ENCODE measurements at places on chromosomes 4 and X.

DNA sequence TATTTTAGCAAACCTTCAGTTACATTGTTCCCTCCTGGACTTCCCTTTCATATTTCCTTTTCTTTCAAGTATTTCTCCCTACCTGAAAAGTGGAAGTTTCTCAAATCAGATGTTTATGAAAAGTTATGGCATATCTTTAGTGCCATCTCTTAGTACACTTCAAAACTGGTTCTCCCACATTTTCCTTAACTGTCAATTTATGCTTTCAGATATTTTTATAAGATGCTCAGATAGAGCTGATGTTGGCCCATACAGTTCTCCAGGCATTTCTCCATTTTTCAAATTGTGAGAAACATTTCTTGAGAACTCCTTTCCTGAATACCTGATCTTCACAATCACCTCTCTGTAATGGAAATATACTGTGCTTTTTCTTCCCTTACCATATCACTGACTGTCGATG lies 32.5 kb upstream of the AP1AR start:
- no peak for DNase-seq

DNA sequence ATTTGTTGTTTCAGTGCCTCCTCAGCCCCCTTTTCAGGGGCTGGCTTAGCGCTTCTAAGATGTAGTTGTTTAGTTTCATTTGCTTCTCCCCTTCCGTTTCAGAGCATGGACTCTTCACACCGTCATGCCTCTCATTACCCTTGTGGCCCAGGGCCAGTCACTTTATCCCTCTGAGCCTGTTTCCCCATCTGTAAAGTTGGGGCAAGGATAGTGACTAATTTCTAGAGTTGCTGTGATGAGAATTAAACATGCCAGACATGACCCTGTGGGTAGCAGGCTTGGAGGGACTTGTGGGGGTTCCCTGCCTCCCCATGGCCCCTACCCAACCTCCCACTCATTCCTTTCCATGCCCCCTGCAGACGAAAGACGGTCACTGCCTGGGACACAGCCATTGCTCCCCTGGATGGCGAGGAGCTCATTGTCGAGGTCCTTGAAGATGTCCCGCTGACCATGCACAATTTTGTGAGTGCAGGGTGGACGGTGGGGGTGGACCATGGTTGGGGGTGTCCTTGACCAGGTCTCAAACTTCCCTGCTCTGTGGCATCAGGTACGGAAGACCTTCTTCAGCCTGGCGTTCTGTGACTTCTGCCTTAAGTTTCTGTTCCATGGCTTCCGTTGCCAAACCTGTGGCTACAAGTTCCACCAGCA lies 3.6 kb downstream of the ARAF start:
- DNase-seq = no peak

DNA sequence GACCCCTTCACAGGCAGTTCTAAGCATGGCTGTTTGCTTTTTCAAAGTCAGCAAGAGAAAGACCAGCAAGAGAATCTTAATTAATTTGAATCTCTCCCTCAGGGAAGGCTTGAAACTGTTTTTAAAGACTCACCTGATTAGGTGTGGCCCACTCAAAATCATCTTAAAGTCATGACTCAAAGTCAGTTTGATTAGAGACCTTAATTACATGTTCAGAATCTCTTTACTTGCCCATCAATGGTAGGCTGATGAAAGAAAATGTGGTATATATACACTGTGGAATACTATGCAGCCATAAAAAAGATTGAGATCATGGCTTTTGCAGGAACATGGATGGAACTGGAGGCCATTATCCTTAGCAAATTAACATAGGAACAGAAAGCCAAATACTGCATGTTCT lies 247.5 kb upstream of the PRKX start:
- no peak for DNase-seq

DNA sequence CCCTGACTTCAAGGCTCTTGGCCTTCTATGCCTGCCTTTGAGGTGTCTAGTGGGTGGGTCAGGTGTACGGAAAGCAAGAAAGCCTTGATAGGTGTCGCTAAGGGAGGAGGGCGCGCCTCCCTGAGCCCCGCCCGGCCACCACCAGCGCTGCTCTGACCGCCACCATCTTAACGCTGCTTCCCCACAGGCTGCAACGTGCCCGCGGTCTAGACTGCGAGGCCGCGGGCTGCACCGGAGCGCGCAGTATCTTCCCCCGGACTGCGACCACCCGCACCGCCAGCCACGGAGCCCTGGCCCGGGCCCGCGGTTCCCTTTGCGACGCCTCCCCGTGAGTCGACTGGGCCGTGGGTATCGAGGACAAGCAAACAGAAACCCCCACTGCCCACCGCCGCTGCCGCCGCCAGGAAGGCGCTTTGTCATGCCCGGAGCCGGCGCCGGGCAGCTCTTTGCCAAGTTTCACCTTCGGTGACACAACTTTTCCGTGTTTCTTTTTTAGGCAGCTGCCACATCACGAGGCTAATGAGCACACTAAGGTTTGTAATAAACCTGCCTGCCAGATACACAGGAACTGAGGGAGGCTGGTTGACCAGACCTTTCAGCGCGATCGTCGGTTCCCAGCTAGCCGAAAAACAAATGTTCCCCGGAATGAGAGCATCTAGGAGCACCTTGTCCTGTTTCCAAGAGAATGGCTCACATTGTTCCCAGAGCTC lies 335.8 kb upstream of the F9 start:
- peak; percentile 40 for DNase-seq

- DNase-seq = no peak
Measured at GRCh38 chrX:75151827-75152592, 4.1 kb downstream of the ABCB7 start.

- DNase-seq = no peak
Measured at GRCh38 chrX:16002185-16002584, 121.2 kb upstream of the GRPR start.

DNA sequence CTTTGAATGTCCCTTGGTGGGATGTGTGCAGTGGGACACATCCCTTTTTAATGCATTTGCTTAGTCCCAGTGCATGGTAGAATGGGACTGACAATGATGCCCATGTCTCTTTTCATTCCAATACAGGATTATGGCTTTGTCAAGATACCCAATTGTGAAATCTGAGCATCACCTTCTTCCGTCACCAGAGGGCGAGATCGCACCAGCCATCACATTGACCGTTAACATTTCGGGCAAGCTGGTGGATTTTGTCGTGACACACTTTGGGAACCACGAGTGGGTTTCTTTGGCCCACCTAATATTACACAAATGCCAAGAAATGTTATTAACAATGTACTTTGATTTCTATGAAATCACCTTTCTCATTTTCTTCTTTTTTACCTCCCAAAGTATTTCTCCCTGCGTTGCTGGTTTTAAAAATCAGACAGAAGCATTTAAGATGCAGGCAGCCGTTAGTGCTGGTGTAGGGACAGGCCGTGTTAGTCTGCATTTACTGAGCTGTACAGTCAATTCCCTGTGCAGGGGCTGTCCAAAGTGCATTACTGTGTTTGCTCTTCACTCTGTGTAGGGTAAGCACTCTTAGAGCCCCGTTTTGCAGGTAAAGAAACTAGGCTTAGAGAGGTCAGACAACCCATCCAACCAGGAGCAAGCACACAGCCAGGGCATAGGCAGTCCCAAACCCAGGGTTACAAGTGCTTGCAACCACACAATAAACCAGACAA lies 46.5 kb downstream of the CWH43 start:
- DNase-seq = no peak

GRCh38 chr4:181863856-181864255 lies 379.3 kb upstream of the TENM3 start:
- DNase-seq = no peak

- no peak for DNase-seq
Measured at GRCh38 chr4:122658377-122658776, 37.5 kb upstream of the IL21 start.

DNA sequence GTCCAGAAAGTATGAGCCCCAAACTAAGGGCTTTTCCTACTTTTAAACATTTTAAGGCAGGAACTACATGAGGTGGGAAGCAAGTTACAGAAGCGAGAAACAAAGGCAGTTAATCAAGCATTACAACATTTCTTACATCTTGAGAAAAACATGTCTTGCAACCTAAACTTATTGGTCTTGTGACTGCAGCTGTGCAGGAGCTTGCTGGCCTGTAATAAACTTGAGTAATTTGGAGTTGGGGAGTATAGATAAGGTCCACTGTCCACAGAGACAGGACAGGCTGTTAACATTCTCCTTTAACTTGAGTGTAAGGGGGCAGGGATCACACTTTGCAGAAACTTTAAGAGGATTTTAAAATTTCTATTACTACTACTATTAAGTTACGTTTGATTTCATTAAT lies 2.7 kb upstream of the UGT8 start:
- no peak for DNase-seq

GRCh38 chrX:56790778-56791177 lies 61.7 kb downstream of the NBDY start:
- DNase-seq = no peak

- DNase-seq = peak; percentile 40
Measured at GRCh38 chr4:145851511-145852201, 87.0 kb downstream of the ZNF827 start.

DNA sequence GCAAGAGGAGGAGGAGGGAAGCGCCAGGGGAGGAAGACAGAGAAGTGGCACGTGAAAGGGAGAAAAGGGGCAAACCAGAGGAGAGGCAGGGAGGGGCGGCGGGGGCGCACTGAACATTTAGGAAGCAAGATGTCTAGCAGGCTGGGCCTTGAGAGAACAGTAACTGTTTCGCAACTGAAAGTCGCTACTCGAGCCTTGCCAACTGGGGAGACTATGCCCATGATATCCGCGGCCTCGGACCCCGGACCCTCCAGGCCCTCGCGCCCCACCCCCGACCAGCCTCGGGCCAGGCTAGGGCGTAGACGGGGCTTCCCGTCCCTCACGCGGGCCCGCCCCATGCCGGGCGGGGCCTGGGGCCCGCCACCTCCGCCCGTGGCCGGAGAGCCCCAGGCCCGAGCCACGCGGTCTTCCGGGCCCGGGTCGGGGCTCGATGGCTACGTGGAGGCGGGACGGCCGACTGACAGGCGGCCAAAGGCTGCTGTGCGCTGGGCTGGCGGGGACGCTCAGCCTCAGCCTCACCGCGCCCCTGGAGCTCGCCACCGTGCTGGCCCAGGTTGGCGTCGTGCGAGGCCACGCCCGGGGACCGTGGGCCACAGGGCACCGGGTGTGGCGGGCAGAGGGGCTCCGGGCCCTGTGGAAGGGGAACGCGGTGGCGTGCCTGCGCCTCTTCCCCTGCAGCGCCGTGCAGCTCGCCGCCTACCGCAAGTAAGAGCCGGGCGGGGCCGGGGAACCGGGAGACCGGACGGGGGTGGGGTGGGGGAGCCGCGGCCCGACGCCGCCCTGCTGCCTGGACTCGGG lies at the start of gene SLC25A43:
TSS of gene SLC25A43 (plus strand) at position 363 of the 798 bp plus-strand sequence. CDS start at position 431, 68 bp downstream.
- DNase-seq = peak; percentile 23

DNA sequence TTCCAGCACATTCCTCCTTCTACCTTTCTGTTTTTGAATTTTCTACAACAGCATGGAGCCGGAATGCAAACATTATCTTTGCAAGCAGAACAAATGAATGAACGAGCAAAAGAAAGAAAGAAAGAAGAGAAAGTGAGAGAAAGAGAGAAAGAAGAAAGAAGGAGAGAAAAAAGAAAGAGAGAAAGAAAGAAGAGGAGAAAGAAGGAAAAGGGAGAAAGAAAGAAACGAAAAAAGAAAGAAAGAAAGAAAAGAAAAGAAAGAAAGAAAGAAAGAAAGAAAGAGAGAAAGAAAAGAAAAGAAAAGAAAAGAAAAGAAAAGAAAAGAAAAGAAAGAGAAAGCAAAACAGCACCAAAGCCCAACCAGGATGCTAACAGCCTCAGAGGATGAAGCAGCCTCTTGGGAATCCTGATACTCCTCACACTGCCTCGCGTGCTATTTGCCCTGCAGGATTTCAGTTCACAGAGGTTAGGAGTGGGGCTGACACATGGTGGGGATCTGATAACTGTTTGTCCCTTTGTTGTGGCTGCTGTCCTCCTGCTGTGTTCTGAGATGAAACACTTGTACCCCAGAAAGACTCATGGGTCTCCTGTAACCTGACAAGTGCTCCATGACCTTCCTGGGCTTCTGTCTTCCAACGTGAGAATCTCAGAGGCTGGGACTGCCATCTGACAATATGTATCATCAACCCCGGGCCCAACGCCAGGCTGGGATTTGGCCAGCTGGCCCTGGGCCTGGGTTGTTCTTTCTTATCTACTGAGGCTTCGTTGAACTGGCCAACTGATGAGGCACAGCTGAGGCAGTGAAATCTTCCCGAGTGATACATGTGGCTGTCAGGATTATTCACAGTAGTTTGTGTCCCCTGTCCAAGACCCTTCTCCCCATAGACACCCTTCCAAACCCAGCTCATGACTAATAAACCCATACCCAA lies 61.0 kb downstream of the SEPSECS start:
- no peak for DNase-seq

- DNase-seq = peak; percentile 56
Measured at GRCh38 chrX:69128588-69128987, 36.7 kb downstream of the PJA1 start.

- DNase-seq = no peak
Measured at GRCh38 chr4:12778191-12778590, 705.9 kb downstream of the RAB28 start.

DNA sequence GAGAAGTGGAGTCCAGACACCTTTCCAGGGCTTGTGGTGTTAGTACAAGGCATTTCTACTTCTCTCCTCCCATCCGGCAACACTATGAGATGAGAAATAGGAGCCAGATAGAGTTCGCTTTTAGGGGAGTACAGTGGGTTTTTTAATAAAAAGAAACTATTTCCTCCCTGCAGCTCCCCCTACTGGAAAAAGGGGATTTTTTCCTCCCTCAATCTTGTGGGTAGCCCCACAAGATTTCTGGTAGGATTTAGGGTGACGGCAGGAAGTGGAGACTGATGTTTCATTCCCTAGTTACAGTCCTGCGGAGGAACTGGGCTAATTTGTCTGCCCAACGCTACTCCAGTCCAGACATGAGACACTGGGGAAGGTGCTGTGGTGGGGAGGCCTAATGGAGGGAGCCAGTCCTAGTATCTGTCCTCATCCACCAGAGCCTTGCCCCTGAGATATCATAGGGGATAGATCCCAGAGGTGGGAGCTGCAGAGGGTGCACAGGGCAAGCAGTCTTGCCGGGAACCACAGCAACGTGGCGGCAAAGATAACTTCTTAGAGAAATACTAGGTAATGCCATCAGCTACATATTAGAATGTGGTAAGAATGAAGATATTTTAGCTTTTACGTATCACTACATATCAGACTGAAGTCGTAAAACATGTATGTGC lies 45.5 kb upstream of the PRKG2 start:
- no peak for DNase-seq

GRCh38 chr4:58214376-58214775 lies 1104.2 kb upstream of the IGFBP7 start:
- no peak for DNase-seq

DNA sequence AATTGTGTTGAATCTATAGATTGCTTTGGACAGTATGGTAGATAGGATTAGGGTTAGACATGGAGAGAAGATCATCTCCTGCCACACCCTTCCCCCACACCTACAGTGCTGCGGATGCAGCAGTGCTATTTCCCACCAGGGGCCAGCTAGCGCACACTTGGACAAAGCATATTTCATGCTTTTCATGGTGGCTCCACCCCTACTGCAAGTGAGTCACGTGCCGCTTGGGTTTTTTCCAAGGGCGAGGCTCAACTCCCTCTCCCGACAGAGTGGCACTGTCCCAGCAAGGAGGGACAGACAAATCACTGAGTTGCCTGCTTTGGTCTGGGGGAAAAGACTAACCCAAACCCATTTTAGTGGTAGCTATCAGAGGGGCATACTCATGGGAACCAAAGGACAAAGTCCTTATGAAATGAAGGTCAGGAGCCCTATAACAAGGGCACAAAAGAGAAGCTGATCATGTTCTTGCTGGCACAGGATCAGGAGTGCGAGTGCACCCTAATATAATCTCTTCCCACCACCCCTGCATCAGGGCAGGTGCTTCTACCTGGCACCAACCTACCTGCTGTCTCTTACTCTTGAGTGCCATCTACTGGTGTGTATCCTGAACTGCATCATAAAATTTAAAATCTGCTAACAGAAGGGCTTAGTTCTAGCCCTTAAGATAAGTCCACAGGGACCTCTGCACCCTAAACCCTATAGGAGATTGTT lies 55.1 kb upstream of the PGAM4 start:
- no peak for DNase-seq
